Activated T-cell treated with anti-CD3 and anti-CD28 coated beads, Interleukin-2, amount 50 U/mL, for 72 hours (primary cell): ENCODE measurements at places on chromosomes 11 and 22. TPM values are rescaled to one million over a fixed set of nuclear protein-coding genes. Genes with fewer than 3 reads are reported as not detected.

GRCh38 chr22:46966495-46966845 lies 204.0 kb downstream of the TBC1D22A start:
- DNase-seq = no peak

FOXRED1 gene
- total RNA-seq = 51.9 TPM

DNA sequence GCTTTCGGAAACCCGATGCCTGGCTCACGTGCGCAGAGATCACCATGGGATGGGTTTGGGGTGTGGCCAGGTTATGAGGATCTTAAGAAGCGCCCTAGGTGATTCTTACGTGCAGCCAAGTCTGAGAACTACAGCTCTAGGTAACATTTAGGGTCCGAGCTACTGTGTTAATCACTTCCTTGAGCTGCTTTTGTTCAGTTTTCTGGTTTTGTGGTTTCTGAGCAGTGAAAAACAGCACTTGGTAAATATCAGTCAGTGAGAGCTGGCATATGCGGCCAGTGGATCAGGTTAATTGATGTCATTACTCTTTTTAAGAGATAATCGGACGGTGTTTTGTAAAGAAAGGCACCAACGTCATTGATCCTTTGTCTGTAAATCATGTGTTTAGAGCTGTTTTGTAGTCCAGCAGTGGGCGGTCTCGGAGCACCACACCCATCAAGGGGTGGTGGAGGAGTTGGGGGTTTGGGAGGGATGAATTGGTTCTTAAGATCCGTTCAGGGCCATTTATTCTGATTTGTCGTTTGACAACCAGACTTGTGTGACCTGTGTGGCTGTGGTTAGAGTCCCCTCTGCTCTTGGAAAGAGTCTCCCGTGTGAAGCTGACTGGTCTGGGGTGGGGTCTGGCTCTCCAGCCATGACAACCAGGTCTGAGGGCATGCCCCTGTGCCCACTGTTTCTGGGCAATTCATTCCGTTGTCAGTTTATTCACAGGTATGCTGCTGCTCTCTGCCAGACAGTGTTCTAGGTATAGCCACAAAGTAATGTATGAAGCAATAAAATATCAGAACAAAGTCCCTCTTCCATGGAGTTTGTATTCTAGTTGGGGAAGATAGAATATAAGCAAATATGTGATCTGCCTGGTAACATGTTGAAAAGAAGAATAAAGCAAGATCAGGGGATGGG lies 61.9 kb upstream of the SORL1-AS1 start:
- DNase-seq = no peak

DNA sequence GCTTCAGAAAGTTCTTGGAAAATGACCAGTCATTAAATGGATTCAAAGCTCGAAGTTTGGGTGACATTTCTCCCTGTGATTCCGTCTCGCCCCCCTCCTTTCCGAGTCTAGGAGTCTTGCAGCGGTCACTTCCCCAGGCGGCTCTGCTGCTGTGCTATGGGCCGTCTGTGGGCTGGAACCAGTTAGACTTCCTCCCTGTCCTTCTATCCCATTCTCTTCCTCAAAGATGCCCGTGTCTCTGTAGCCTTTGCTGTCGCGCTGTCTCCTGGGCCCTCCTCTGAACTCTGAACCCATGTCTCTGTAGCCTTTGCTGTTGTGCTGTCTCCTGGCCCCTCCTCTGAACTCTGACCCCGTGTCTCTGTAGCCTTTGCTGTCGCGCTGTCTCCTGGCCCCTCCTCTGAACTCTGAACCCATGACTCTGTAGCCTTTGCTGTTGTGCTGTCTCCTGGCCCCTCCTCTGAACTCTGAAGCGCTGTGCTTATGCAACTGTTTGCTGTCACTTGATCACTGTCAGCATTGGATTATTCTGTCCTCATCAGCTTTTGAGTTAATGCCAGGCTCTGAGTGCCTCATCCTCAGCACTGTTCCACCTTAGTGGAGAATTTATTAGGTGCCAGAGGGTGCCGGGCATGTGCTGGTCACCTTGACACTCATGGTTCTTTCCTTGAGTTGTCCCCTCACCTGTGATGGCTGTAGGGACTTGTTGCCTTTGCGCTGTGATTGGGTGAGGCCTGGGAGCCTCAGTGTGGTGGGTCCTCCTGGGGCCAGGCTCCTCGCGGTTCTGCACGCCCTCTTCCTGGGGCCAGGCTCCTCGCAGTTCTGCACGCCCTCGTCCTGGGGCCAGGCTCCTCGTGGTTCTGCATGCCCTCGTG lies 173.3 kb downstream of the TBC1D22A start:
- no peak for DNase-seq

GRCh38 chr22:23102002-23102655 lies 31.8 kb downstream of the GNAZ start:
- no peak for DNase-seq
